Activated T-helper 2 cell treated with anti-CD3 and anti-CD28 coated beads, Interferon-gamma antibody, Interleukin-2, Interleukin-4, amounts not matched to agents 10 μg/mL and 5 μg/mL and 100 μg/mL, durations not matched to agents 14 hours and 24 hours and 36 hours (primary cell): ENCODE measurements at places on chromosomes 11 and 22.

- DNase-seq: no peak
Observed at GRCh38 chr11:9660886-9661285, 3.0 kb upstream of the SWAP70 start.

DNA sequence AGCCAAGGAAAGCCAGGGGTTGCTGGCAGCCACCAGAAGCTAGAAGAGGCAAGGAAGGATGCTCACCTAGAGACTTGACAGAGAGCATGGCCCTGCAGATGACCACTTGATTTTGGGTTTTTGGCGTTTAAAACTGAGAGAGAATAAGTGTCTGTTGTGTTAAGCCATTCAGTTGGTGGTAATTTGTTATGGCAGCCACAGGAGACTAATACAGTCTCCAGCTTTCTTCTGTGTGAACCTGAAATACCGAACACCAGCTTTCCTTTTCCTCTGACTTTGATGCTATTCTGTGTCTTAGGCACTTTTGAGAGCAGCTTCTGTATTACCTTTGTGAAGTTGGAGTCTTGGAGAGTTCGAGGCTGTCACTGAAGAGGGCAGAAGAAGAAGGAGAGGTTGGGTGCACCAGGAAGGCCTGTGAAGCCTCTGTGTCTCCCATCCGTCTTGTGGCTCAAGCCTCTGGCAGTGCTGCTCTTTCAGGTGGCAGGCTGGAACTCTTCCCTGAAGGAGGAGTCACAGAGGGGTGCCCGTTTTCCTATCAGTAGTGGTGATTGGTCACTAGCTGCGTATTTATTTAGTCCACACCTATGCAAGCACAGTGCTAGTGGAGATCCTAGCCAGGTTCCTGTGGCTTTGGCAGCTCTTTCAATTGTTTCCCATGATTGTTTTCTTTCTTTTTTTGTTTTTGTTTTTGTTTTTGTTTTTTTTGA is 2.5 kb downstream of the TBC1D22A start:
- no peak for DNase-seq

GRCh38 chr22:44047891-44048301 is 23.8 kb downstream of the PARVB start:
- no peak for DNase-seq

GRCh38 chr11:126152152-126152551 is 59.3 kb downstream of the RPUSD4 start:
- DNase-seq: no peak

GRCh38 chr11:126375726-126376125 is 20.2 kb downstream of the ST3GAL4 start:
- DNase-seq: no peak

DNA sequence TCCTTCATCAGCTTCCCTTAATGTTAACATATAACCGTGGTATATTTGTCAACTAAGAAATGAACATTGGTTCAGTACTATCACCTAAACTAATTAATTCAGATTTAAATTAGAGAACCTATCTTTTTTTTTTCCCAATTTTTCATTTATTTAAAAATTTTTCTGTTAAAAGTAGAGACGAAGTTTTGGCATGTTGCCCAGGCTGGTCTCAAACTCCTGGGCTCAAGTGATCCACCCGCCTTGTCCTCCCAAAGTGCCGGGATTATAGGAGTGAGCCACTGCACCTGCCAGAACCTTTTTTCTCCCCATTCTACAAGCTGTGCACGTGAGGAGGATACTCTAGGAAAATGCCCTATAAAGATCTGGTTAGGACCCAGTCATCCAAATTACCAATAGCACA is 3.6 kb downstream of the EI24 start:
- no peak for DNase-seq

DNA sequence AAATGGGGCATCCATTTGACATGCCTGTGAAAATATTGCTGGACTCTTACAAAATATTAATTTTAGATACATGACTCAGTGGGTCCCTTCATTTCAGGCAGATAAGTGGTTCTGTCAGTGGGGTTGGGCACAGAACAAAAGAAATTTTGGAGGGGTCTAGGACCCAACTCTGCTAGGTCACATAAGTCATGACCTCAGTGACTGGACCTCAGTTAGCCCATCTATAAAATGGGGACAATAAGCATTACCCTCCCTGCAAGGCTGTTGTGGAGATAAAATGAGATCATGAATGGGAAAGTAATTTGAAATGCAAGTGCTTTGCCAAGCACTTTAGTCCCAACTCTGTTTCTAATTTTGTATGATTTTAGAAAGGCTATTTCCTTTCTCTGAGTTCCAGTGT is 23.8 kb downstream of the ADORA2A start:
- no peak for DNase-seq
